ENCODE measurements at places on chromosomes 11 and 22.

DNA sequence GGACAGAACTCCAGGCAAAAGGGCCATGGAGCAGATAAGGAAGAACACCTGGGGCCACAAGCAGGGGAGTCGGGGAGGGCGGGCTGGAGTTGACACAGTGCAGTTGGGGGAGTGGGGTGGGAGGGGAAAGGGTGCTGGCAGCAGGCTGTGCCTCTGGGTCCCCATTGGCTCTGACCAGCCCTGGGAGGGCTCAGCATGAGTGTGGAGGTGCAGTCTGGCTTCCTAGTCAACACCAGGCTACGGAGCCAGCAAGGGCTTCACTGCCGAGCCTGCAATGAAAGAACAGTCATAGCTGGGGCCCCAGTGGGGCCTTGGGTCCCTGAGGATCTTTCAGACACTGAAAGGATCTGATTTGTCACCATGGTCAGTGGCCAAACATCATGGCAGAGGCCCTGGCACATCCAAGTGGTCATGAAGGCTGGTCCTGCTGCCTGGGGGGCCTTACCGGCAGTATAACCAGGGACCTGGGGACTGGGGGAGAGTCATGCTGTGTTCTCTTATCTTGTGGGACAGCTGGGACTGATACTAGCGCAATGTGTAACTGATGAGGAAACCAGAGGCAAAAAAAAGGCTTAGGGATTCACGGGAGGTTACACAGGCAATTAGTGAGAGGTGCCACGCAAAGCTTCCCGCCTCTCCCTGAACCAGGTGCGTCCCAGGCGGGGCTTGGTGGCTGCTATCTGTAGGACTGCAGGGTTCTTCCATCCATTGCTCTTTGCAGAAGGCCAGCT lies 11.6 kb downstream of the SLC37A2 start:
- DNase-seq = no peak

- no peak for DNase-seq
Observed at GRCh38 chr22:20554824-20555223, 47.4 kb downstream of the MED15 start.

- no peak for DNase-seq
Observed at GRCh38 chr22:32846780-32847491, 45.4 kb downstream of the TIMP3 start.

DNA sequence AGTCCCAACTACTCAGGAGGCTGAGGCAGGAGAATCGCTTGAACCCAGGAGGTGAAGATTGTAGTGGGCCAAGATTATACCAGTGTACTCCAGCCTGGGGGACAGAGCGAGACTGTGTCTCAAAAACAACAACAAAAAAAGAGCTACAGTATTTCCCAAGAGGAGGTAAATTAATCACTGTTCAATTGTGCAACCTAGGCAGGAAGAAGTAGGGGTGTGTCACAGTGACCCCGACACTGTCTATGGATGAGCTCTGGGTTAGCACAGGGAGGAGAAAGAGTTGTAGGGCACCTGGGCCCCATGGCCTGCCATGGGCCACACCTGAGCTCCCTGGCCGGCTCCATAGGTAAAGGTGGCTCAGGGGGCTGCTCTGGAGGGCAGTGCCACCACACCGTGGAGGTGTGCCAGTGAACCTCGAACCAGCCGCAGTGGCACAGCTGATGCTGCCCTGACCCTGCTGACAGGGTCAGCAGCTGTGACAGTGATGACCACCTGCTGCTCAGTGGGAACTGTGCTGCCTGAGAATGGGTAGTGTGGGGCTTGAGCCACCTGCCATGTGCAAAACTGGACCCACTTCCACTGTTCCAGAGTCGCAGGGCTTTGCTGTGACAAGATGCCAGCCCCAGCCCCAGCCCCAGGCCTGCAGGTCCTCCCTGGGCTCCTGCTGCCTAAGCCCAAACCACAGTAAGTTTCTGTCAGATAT lies 84.0 kb upstream of the PITPNB start:
- no peak for DNase-seq

DNA sequence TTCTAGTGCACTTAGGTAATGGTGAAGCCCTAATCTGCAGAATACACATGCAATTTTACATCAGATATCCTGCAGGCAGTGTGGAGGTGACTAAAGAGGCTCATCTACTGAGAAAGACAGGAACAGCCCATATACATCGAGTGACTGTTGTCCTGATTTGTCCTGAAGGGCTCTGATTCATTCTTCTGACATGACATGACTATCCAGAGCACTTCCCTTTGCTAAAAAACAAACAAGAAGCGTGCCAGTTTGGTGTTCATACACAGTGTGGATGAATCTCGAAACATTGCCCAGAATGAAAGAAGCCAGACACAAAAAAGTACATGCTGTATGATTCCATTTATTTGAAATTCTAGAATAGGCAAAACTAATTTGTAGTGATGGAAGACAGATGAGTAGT lies 48.0 kb upstream of the AMPD3 start:
- DNase-seq = no peak

DNA sequence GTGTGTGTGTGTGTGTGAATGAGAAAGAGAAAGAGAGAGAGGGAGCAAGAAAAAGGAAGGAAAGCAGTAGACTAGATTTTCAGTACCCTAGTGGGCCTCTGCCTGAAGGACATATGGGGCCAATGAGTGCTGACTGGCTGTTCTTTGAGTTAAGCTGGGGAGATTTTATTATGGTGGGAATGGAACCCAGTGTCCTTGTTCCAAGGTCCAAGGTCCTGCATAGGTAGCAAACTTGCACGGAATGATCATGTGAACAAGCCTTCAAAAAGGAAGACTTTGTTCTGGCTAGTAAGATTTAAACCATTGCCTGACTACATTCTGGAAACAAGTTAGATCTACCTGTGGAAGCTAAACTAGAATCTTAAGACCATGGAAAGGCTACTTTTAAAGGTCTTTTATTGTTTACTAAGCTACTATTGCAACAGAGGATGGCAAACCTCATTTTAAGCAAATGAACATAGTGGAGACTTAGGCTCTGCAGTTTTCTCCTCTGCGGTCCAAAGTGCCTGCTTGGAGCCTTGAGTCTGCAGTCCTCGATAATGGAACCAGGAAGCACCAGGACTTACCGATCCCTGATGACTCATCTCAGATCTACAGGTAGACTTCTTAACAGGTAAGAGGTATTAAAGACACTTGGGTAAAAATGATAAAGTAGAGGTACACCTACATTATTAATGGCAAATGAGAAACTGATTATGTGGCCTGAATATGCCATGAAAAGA lies 10.2 kb upstream of the GRAMD1B start:
- DNase-seq = no peak

DNA sequence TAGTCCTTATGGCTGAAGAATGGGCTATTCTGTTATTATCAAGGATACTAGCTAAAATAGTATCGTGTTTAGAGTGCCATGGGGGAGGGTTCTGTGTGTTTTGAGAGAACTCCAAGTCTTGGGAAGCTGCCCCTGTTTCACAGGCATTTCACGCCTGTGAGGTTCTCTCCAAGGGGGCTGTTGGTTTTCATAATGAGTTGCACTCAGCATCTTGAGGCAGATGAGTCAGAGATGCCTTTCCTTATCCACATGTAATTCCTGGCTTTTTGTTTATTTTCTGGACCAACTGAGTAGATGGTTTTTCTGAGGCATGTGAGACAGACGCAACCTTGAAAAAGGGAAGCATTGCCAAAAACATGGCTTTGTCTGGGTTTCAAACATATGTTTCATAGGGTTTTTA lies 203.7 kb downstream of the ARHGAP42 start:
- DNase-seq = no peak

DNA sequence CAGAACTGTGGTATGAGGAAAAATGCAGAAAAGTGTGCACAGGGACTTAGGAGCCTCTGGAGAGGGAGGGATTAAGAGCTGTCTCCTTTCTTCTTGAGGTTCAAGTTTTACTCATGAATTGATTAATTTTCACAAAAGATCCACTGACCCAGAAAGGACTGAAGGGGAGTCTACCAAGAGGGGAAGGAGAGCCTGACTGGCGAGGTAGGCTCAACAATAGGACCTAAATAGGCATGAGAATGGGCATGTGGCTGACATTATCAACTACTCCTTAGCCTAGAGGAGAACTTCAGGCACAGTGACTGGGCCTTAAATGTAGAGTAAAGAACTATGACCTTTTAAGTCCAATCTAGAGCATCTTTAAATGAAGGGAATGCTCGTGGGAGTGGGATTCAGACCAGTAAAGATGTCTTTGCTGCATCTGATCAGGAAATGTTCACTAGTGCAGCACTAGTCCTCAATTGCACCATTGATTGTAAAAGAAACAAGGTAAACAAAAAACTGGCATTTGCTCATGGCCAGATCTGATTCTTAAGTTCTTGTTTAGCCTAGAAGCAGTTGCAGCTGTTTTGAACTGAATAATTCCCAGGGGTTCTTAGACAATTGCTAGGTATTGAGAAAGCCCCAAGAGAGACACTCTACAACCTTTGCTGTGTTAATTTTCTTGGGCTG lies 135.6 kb downstream of the RAB38 start:
- no peak for DNase-seq

DNA sequence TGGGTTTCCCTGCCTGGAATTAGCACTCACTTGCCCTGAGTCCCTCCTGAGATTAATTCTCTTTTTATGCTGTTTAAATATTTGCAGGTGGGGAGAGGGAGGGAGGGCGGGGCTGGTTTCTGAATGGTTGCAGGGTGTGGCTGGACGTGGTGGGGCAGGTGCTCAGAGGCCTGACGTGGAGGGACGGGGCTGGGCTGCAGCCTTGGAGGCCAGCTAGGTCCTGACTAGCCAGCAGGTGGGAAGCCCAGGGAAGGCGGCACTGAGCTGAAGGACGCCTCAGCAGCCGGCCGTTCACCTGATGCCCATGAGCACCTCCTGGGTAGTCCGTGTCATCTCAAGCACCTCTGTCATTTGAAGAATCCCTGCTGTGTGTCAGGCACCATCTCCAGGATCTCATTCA lies 21.3 kb downstream of the SGSM1 start:
- peak; percentile 65 for DNase-seq

DNA sequence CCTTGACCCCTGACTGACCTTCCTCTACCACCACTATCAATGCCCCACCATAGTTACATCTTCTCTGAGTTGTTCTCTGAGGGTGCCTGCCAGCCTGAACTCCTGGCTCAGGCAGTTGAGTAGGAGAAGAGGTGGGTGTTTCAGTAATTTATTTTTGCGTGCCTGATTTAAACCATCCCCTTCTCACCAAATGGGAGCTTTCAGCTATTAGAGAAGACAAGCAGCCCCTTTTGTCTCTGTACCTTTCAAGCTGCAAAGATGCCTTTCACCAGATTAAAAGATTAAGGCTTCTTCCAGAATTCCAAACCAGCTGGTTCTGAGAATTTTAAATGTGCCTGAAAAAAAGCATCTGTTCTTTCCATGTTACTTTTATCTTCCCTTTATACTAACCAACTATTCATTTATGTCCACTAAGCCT lies 223.8 kb downstream of the FAM76B start:
- DNase-seq = no peak

DNA sequence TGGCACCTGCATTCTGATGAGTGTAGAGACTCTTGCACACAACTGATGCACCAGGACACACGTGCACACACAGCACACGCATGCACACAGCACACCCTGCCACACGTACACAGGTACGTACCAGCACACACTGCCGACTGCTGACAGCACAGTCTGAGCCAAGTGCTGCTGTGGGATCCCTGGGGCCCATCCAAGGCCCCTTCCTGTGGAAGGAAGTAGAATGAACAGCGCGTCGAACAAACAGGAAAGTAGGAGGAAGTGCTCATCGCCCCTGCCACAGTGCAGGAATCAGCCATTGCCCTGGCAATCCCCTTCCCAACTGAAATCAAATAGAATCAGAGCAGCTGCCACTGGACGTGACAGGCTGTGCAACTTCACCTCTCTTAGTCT lies 57.9 kb downstream of the CD82 start:
- no peak for DNase-seq

DNA sequence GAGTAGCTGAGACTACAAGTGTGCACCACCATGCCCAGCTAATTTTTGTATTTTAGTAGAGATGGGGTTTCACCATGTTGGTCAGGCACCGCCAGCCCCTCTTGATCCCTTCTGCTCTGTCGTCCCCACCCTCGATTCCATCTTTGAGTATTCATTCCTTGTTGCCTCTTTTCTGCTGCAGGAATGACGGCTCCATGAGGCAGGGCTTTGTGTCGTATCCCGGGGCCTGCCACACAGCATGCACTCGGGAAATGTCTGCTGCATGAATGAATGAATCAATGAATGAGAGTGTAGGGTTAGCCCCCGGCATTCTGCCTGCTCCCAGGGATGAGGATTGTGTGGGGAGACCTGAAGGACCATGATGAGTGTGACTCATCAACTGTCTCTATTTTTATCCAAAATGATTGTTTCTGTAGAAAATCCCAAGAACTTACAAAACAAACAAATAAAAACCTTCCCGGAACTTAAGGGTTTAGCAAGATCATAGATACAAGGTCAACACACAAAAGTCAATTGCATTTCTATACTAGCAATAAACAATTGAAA lies 54.6 kb upstream of the SLC22A12 start:
- DNase-seq = no peak

DNA sequence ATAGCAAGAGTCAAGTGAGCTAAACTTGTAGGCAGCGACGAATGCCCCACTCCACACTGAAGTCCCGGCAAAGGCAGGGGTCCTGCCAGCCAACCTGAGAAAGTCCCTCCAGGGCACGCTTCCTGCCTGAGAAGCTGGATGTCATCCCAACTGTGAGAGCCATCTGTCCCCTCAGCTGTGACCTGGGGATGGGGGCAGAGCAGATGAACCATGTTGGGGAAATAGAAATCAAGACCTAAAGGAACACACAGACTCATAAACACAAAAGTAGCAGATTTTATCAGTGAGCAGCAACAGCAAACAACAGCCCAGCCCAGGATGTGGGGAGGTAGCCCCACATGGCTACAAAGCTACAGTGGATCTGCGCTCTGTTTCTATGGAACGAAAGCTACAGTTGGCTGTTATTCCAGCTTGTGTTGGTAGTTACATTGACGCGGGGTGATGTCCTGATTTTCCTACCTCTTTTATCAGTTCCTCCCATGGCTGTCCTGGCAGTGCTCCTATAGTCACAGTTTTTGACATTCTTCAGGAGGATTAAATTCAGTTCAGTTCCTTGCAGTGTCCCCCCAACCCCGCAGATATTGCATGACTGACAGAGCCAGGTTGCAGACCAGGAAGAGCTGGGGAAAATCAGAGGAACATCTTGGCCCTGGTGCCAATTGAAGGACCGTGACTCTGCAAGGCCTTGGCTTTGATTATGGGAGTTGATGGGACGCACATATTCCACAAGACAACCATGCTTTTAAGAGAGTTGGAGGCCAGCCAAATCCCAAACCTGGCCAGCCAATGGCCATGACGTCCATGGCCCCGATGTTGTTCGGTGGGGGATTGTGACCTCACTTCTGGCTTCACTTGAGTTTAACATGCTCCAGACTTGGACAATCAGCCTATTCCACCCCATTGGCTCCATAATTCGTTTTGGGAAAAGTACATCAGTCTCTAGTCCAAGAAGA lies 14.6 kb downstream of the MRGPRD start:
- DNase-seq = no peak

DNA sequence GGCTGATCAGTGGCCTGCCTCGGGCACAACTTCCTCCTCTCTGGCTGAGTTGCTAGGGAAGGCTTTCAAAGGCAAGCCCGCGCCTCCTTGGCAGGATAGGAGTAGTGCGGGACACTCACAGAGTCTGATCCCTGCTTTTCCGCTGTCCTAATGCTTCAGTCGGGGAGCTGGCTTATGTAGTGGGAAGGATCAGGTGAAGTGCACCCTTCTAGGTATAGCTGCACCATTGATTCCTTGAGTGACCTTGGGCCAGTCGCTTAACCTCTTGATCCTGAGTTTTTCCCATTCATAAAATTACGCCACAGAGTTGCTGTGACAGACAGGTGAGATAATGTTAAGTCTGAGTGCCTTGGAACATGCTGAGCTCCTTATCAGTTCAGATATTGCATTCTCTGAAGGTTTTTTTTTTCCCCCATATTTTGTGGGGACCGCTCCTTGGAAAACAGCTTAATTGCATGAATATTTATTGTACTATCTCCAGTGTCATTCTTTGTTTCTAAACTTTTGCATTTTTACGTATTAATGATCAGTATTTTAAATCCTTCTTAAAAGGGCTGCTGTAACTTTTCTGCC lies 961 bp downstream of the IPO7 start:
- DNase-seq = no peak
